ENCODE measurements at places on chromosomes 1 and 21.

DNA sequence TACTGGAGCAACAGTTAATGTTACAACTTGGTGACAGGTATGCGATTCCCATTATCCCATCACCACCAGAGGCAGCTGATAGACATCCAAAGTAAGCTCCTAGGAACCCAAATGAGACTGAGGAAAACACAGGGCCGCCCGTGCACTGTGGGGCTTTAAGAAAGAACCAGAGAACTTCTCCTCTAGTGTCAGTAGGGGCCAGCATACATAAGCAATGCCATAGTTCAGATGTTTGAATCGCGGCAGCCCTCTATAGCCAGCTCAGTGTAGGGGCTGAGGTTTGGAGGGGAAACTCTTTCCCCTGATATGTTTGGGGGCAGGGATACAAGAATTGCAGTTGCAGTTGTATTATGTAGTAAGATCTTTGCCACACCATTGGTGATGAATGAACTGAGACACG is 593.3 kb upstream of the NCAM2 start:
- DNase-seq = peak; percentile 49

DNA sequence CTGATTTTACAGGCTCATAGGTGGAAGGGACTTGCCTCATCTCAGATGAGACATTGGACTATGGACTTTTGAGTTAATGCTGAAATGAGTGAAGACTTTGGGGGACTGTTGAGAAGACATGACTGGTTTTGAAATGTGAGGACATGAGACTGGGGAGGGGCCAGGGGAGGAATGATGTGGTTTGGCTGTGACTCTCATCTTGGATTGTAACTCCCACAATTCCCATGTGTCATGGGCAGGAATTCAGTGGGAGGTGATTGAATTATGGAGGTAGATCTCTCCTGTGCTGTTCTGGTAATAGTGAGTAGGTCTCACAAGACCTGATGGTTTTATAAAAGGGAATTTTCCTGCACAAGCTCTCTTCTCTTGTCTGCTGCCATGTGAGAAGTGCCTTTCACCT is 20.8 kb downstream of the SCYL3 start:
- DNase-seq = no peak

DNA sequence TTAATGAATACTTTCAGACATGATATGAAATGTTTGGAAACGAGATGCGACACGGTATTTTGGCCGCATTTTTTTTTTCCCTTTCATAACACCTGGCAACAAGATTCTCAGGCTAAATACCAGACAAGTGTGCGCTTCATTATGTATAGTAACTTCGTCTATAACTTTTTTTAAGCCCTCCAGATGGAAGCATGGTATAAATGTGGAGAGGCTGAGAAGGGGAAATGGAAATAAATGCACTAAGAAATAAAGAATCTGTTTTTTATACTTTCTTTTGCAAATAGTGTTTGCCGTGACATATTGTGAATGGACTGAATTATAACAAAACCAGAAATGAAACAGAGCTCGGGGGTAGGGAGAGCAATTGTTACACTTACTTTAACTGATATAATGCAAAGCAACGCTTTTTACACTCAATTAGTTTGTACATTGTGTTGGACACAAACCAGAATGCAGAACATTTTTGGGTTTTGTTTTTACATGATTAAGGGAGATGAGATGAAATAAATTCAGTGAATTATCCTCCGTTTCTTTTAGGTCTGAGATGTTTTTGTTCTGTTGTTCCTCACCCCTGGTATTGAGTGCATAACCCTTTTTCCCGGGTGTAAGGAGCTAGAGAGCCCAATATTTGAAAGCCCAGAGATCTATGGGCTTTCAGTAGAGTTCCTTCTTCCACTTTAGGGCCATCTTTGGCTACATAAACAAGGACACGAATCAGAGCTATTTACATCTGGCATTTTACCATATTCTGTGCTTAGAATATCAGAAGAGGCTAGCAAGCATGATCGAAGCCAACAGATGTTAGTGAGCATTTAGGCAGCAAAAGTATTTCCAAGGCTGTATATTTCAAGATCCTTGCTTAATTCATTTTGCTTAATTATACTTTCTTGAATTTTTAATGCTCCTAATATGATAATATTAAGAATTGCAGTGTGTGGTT is 478.0 kb downstream of the CAMTA1 start:
- no peak for DNase-seq

GRCh38 chr1:233143241-233143640 is 152.3 kb downstream of the PCNX2 start:
- peak; percentile 25 for DNase-seq

DNA sequence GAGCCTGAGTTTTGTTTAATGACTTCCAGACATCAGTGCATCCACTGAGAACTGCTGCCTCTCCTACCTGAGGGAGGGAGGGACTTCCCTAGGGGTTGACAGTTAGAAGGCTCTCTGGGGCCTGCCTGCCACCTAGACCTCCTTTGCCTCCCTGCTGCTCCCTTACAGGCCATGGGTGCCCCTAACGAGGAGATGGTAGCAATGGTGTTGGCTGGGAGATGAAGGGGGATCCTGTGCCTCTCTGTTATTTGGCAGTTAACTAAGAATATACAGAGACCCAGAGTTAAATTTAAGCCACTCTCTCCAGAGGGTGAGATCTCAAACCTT is 66.1 kb downstream of the UBE2U start:
- DNase-seq = no peak

DNA sequence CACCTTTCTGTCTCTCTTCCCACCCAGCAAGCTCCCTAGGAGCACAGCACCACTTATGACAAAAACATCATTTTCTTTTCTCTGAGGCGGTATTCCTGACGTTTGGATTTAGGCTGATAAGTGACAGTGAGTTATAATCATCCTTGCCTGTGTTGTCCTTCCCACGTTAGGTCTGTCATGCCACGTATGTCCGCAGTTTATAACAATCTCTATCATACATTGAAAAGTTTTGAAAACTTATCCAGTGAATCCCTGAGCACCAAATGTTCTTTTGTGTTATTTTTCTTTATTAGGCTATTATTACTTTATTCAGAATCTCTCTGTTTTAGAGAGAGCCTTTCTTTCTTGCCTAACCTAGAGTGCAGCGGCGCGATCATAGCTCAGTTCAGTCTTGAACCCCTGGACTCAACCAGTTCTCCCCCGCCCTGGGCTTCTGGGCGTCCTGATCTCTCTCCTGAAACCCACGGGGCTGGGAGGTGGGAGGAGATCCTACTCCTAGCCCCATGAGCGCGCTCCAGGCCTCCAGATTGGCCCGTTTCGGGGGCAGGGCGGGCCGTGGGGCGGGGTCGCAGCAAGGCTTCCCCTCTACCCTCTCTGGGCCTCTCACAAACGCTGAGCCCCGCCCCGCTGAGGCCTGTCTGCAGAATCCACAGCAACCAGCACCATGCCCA is at the start of gene GSTM2:
Gene GSTM2, plus strand, starts transcription at position 606 of the 671 bp plus-strand sequence. Its CDS starts 59 bp downstream, at position 665.
- DNase-seq = peak; percentile 93

Measured in mesendoderm (in vitro differentiated cells).